ENCODE measurements at places on chromosomes 4 and X.
A peak's percentile ranks its signal among the peaks of the same experiment; 100 is the strongest.

- DNase-seq = no peak
Measured at GRCh38 chr4:99868126-99868596, 26.1 kb downstream of the LAMTOR3 start.

- DNase-seq = no peak
Measured at GRCh38 chr4:87017580-87018342, 83.0 kb downstream of the AFF1 start.

DNA sequence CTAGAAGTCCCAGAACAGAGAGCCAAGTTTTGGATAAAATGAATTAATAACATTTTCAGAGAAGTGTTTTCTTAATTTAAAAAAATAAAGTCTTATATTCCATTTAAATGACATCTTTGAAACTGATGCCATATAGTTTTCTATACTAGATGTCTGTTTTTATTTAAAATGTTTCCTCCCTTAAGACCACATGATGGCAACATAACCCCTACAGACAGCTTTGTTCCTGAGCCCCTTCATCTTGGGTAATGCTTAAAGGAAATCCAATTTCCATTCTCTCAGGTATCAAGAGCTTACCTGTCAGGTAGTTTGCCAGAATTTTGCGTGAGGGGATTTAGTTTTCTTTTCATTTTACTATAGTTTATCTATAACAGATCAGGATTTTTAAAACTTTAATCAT, 181.4 kb upstream of the UGT8 start:
- DNase-seq = no peak

GRCh38 chrX:34886011-34886410, 56.6 kb upstream of the FAM47B start:
- no peak for DNase-seq

- DNase-seq = peak; percentile 71
Measured at GRCh38 chr4:89024051-89024675, 32.8 kb downstream of the FAM13A start.

Measured in SJCRH30 (cell line).